Fibroblast of skin of back (primary cell): ENCODE measurements at places on chromosomes 16 and 17.

DNA sequence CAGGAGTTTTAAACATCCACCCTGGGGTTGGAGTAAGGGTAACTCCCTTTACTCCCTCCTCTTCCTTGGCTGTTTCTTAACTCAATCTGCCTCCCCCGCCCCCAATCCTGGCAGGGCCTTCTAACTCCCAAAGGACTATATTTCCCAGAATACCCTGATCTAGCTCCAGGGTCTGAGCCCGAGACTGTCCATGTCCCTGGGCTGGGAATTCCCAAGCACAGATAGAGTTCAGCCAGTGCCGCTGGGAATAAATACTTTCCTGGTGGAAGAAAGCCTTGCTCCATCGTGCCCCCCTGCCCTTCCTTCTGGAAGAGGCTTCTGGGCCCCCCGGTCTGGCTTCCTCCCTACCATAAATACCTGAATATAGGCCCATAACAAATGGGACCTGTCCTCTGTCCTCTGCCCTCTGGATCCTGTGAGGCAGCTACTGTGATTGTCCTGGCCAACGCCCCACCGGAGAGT is 10.2 kb downstream of the BAHCC1 start:
- peak; percentile 95 for DNase-seq

DNA sequence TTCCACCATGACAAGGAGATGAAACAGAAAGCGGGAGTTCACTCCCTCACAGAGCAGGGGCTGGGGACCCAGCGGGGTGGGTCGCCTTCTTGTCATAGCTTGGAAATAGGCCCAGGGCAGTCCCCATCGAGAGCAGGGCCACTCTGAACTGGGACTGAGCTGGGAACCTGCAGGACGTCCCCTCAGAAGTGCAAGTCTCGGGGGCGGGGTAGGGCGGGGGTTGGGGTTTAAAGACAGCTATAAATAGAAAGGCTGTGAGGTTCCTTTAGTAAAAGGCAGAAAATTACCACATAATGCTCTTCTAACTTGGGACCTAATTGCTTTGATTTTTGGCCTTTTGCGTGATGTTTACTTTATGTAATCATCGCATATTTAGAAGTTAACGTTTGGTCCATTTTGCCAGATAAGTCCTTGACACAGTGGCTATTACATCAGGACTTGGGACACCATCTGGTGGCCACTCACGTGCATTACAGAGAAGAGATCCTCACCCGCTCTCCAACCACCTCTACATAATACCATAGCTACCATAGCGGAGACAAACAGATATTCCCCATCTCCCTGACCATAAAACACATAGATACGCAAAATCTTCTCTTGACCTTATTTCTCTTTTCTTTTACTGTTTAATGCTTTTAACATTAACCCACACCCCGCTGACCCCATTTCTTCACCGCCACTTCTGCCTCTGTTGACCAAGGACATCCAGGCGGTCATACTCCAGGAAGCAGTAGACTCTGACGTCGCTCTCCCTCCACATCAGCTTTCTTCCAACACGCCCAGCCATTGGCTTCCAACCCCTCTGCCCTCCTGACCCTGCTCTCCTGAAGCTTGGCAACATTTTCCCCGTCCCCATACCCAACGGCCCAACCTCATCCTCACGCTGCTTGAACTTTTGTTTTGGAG is 27.5 kb upstream of the PIK3R6 start:
- DNase-seq = peak; percentile 73

DNA sequence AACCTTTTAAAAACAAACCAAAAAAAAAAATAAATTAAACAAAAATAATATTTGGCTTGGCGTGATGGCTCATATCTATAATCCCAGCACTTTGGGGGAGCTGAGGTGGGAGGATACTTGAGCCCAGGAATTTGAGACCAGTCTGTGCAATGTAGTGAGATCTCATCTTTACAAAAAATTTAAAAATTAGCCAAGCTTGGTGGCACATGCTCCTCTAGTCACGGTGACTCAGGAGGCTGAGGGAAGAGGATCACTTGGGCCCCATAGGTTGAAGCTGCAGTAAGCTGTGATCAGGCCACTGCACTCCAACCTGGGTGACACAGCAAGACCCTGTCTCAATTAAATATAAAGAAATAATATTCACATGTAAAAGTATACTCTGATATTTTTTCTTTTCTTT is 12.2 kb downstream of the GNGT2 start:
- no peak for DNase-seq

DNA sequence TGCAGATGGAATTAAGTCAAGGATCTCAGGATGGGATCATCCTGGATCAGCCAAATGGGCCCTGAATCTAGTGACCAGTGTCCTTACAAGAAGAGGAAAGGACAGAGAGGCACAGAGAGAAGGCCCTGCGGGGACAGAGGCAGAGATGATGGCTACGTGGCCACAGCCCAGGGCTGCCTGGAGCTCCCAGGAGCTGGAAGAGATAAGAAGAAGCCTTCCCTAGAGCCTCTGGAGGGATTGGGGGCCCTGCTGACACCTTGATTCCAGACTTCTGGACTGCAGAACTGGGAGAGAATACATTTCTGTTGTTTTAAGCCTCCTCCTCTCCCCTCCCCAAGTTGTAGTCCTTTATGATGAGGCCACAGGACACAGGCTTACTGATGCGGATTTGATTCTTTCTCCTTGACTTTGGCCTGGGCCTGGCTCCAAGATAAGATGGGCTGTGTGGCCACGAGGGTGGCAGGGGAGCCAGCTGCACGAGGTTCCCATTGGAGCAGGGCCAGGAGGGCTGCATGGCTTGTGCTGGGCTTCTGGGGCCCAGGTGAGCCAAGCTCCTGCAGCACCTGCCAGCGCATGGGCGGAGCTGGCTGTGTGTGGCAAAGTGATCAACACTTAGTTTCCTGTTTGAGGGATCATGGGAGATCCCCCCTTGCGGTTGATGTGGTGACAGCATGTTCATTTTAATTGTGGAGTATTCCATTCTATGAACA is 146.1 kb downstream of the IRF8 start:
- DNase-seq = no peak

DNA sequence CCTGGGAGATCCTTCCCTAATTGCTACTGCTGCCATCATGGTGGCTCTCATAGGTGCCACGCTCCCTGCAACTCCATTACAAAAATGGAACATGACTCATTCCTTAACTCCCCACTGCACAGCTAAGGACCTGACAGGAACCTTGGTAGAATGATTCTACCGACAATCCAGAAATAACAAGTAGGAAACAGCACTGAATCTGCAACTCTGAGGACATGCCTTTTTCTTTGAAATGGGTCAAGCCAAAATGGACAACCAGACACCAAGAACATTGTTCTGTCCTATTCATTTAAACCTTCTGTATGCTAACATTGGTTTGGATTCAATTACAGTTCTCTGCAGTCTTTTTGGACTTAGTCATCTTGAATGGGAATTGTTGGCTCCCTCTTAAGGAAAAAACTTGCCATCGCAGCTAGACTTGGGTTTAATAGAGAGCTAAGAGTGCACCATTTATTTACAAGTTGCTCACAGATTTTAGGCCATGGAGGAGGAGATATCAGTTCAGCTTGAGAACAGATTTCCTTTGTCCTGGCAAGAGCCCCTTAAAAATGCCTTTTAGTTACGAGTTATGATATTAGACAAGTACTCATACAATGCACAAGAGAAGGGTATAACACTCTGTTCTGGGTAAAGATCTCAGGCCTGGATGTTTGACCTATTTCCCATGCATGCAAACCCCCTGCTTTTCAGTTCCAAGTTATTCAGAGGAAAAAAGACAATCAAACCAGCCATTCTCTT is 20.9 kb upstream of the NSRP1 start:
- DNase-seq = peak; percentile 79

DNA sequence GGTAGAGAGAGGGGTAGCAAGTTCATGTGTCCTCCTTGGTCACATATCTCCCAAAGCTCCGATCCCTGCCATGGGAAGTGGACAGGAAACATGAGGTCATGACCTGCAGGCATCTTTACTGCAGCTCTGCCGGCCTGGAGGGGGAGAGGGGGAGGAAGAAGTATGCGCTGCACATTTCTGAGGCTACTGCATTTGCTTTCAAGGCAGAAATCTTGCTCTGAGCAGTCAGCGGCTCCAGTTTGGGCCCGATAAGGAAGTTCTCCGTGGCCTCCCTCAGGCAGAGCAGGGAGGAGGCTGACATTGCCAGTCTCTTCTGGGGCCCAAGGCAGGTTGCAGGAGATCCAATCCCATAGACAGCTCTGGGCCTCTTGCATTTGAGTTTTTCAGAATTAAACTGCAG is 1.5 kb upstream of the NHERF1 start:
- no peak for DNase-seq

DNA sequence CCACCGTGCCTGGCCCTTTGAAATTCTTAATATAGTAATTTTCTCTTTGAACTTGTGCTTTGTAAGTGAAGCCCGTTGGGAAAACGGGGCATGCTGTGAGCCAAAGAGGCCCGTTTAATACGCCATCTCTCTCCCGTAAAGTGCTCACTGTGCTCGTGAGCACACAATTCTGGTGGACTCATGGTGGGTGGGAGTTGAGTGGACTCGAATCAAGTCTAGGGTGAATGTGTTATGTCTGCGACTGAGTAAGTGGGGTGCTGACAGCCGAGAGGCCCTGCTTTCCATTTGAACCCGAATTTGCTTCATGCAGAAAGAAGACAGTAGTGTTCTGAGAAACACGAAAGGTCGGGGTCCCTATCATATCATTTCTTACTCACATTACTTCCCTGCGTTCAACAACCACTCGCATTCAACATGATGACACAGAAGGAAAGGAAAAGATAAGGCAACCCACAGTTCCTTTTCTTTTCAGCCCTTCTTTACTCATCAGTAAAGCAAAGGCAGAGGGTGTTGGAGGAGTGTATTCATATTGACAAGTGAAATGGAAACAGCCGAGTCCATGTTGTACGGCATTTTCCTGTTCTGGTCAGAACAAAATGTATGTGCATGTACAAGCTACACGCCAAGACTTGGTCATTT is 4.8 kb upstream of the ATP2A3 start:
- DNase-seq = no peak

GRCh38 chr16:89485701-89486246 is 4.6 kb downstream of the ANKRD11 start:
- DNase-seq = no peak

- no peak for DNase-seq
Observed at GRCh38 chr16:13291591-13292333, 390.4 kb downstream of the SHISA9 start.

GRCh38 chr16:48383009-48383876 is 2.0 kb downstream of the SIAH1 start:
- no peak for DNase-seq

GRCh38 chr16:22402191-22402590 is 27.8 kb upstream of the CDR2 start:
- peak; percentile 67 for DNase-seq

DNA sequence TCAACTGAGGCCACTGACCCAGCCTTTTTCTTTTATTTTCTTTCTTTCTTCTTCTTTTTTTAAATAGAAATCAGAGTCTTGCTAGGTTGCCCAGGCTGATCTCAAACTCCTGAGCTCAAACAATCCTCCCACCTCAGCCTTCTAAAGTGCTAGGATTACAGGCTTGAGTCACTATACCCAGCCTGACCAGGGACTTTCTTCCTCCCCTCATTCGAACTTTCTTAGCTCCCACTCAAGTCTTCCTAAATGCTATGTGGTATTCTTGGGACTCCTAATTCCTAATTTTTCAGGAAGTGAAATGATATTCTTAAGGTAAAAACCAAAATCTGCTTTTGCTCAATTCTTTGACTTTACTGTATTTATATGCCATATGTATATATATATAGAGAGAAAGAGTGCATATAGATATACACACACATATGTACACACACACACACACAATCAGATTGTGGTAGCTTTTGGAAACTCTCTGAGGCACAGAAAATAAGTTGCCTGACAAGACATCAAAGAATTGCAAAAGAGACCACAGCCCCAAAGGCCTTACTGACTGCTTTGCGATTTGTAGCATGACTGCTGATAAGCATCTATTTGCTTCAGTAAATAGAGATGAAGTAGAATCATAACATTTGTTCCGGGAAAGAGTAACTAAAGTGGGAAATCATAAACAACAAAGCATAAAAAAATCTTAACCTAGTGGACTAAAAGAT is 9.5 kb upstream of the AMZ2 start:
- no peak for DNase-seq

- peak; percentile 45 for DNase-seq
Observed at GRCh38 chr16:84138824-84139627, 6.0 kb downstream of the HSDL1 start.

DNA sequence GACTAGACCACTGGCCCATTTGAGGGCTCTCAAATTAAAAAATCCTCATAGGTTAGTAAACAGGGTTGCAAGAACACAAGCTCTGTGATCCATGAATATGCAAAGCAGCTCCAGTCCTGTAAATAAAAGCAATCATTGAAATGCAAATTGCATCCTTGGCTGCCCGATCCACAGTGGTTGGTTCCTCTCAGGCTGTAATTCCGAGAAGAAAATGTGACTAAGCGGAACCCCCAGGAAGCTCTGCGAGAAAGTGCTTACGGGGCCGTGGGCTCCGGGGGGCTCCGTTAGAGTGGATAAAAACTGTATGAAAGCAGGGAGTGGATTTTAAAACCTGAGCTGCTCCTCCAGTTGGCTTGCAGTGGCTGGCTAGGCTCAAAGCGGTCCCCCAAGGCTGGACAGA is 2.5 kb downstream of the GPRC5B start:
- DNase-seq = no peak

- DNase-seq = no peak
Observed at GRCh38 chr16:86126891-86127290, 227.9 kb downstream of the IRF8 start.

- no peak for DNase-seq
Observed at GRCh38 chr17:46818316-46818928, at the start of gene WNT3. WNT3 (minus strand) TSS chr17:46818692; CDS start chr17:46818597, 95 bp downstream.

- DNase-seq = no peak
Observed at GRCh38 chr16:13102401-13102800, 201.0 kb downstream of the SHISA9 start.
